ENCODE measurements at places on chromosomes 6 and 20. TPM values are rescaled to one million over a fixed set of nuclear protein-coding genes. Genes with fewer than 3 reads are reported as not detected.
A peak's percentile ranks its signal among the peaks of the same experiment; 100 is the strongest.

Gene MYL9
- 62.2 TPM for total RNA-seq

Gene VSTM2L
- 2.9 TPM for total RNA-seq

Gene PPP1R3D
- 4.2 TPM for total RNA-seq

Gene COL11A2
- total RNA-seq: 0.15 TPM

Gene SLC17A1
- total RNA-seq: not detected

DNA sequence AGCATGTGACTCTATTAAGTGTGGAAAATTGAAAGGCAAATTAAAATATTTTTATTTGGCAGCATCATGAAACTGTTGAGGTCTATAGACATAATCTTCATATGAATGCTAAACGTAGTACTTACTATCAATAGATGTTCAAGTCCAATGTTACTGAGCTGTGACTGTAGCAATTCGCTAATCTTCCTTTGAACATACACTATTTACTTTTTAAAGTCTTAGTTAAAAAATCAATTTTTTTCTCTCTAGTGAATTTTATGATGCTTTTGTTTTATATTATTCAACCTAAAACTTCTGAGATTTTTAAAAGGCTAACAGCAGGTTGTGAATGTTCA, 85.2 kb upstream of the ELOVL5 start:
- no peaks in the 10 kb centered on the region for H3K27me3 ChIP-seq
- no peak for DNase-seq
- no peak overlapping the region for H3K27ac ChIP-seq
- H3K4me1 ChIP-seq: no peaks in the 10 kb centered on the region
- H3K4me3 ChIP-seq: no peak overlapping the region

DNA sequence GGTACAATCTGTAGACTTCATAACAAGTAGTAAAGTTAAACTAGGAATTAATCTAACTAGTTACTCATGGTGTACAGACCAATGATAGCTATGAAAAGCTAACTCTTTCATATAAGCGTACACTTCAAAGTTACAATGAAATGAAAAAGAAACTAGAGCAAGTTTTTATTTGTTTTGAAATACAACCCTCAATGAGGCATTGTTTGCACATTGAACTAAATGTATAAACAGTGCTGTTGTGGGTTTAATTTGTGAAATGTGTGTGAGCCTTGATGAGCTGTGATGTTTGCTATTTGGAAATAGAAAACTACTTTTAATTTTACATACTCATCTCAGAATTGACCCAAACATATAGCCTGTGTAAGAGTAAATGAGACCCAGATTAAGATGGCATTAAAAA, 11.1 kb upstream of the EYA4 start:
- no peaks in the 10 kb centered on the region for H3K36me3 ChIP-seq
- no peak overlapping the region for H3K4me3 ChIP-seq
- no peaks in the 10 kb centered on the region for H3K4me1 ChIP-seq
- DNase-seq: no peak

- H3K4me3 ChIP-seq: no peak overlapping the region
- peaks cover 21% of the 10 kb centered on the region for H3K4me1 ChIP-seq
- no peaks in the 10 kb centered on the region for H3K27me3 ChIP-seq
These were observed 28.4 kb downstream of the PAQR8 start for GRCh38 chr6:52390361-52390727.

GRCh38 chr6:154292855-154293519, 63.6 kb downstream of the IPCEF1 start:
- H3K27me3 ChIP-seq: no peaks in the 10 kb centered on the region
- peaks cover 3% of the 10 kb centered on the region for H3K4me1 ChIP-seq
- no peak overlapping the region for H3K4me3 ChIP-seq
- no peak overlapping the region for H3K27ac ChIP-seq
- DNase-seq: no peak
- no peaks in the 10 kb centered on the region for H3K36me3 ChIP-seq

- H3K4me1 ChIP-seq: no peaks in the 10 kb centered on the region
- no peak for DNase-seq
- no peak overlapping the region for H3K4me3 ChIP-seq
These were observed 5.0 kb upstream of the KCNK16 start for GRCh38 chr6:39327507-39327906.

DNA sequence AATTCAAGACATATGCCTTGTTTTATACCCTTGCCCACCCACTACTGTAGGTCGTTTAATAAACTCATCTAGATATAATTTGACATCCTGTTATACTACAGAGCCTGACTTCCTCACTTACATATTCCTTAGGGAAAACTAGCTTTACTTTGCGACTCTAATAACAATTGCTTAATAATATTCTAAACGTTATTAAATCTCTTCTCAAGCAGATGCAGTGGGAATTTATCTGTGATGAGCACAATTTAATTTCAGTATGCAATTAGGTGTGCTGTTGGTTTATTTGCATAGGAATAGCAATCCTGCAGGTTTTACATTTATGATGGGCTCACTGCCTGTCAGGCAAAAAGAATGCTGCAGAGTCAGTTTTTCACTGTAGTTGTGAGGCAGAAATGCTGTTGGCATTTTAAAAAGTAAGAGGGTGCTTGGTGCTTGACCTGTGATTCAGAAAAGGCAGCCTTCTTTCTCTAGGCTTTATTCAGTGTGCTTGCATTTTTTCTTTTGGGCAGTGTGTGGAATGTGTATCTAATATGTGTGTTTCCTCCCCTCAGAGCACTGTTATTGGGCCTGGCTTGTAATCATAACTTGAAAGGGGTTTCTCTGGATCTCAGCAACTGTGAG, 152.3 kb upstream of the SCGN start:
- no peak overlapping the region for H3K27ac ChIP-seq
- no peaks in the 10 kb centered on the region for H3K36me3 ChIP-seq
- H3K4me3 ChIP-seq: no peak overlapping the region
- no peaks in the 10 kb centered on the region for H3K27me3 ChIP-seq
- no peaks in the 10 kb centered on the region for H3K4me1 ChIP-seq
- no peak for DNase-seq

DNA sequence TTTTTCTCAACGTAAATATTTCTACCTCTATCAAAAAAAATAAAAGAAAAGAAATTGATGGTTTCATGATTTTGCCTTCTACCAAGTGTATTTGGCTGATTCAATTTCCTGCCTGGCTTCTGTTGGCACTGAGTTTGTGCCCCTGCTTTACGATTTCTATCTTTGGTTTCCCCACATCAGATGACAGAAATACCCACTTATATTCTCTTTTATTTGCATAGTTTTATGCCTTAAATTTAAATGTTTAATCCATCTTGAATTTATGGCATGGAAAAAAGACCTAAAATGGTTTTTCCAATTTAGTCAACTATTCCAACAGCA, 34.3 kb downstream of the RNF24 start:
- DNase-seq: no peak
- peak overlapping the region; percentile 33 for H3K27ac ChIP-seq
- no peak overlapping the region for H3K4me3 ChIP-seq

- no peak overlapping the region for H3K4me3 ChIP-seq
- DNase-seq: no peak
- H3K4me1 ChIP-seq: no peaks in the 10 kb centered on the region
- H3K27ac ChIP-seq: no peak overlapping the region
- H3K36me3 ChIP-seq: no peaks in the 10 kb centered on the region
These were observed 75.8 kb upstream of the E2F3 start for GRCh38 chr6:20325641-20326421.

- H3K36me3 ChIP-seq: no peaks in the 10 kb centered on the region
- H3K4me3 ChIP-seq: no peak overlapping the region
- no peak overlapping the region for H3K27ac ChIP-seq
- H3K27me3 ChIP-seq: no peaks in the 10 kb centered on the region
- no peaks in the 10 kb centered on the region for H3K4me1 ChIP-seq
These were observed 87.8 kb downstream of the BMP6 start for GRCh38 chr6:7813704-7814103.

- H3K27ac ChIP-seq: no peak overlapping the region
- peak; percentile 87 for DNase-seq
- H3K4me1 ChIP-seq: peaks cover 6% of the 10 kb centered on the region
- H3K36me3 ChIP-seq: no peaks in the 10 kb centered on the region
- no peaks in the 10 kb centered on the region for H3K27me3 ChIP-seq
These were observed 15.7 kb downstream of the NRSN2 start for GRCh38 chr20:362271-363254.

DNA sequence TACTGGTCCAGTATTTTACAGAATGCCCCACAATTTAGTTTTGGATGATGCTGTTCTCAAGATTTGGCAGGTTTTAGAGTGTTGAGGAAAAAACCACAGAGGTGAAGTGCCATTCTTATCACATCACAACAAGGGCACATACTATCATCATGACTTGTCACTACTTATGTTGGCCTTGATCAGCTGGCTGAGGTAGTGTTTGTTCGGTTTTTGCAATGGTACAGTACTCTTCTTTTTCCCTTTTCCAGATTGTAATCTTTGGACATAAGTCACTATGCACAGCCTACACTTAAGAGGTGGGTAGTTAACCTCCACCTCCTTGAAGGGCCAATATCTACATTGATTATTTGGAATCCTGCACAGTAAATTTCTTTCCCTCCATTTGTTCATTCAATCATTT, 8.8 kb downstream of the TENT5A start:
- H3K36me3 ChIP-seq: no peaks in the 10 kb centered on the region
- no peak overlapping the region for H3K4me3 ChIP-seq
- DNase-seq: no peak
- H3K4me1 ChIP-seq: no peaks in the 10 kb centered on the region

DNA sequence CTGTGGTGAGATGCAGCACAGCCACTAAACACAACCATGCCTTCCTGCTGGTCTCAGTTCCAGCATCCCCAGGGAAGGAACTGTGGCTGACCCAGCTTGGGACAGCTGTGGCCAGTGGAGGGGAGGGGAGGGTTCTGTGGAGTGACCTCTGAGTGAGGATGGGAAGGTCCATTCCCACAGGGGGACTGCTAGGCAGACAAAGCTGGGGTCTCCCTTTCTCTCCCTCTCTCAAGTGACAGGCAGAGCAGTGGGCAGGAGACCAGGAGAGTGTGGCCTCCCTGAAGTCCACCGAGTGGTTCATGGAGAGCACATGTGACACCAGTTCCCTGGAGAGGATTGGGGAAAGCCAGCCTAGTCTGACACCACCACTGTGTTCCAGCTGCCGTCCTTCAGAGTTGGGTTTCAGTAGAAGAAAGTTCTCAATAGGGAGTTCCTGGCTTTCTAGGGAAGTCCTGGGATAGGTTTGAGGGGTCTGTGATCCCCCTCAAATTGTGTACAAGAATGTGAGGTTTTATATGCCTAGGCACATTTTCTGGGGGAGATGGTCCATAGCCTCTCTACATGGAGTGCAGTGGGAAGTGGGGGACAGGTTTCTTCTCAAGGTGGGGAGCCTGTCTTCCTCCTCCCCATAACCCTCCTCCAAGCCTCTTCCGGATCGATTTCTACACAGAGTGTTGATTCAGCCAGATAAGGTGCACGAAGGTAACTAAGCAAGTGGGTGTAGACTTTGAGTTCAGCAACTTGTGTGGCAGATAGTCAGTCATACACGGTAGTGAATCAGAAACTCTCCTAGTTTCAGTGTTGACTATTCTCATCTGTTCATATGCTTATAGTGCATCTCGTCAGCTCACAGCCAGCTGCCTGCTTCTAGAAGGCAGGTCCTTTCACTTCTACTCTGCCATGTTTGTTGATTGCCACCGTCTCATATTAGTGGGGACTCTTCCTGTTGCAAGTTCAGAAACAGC, 18.9 kb downstream of the MANBAL start:
- no peaks in the 10 kb centered on the region for H3K27me3 ChIP-seq
- peaks cover 4% of the 10 kb centered on the region for H3K36me3 ChIP-seq
- peaks cover 5% of the 10 kb centered on the region for H3K4me1 ChIP-seq
- DNase-seq: no peak
- H3K4me3 ChIP-seq: no peak overlapping the region

- H3K4me1 ChIP-seq: no peaks in the 10 kb centered on the region
- H3K4me3 ChIP-seq: no peak overlapping the region
- H3K27me3 ChIP-seq: no peaks in the 10 kb centered on the region
- H3K27ac ChIP-seq: no peak overlapping the region
These were observed 207.2 kb downstream of the BTBD9 start for GRCh38 chr6:38432479-38432878.

DNA sequence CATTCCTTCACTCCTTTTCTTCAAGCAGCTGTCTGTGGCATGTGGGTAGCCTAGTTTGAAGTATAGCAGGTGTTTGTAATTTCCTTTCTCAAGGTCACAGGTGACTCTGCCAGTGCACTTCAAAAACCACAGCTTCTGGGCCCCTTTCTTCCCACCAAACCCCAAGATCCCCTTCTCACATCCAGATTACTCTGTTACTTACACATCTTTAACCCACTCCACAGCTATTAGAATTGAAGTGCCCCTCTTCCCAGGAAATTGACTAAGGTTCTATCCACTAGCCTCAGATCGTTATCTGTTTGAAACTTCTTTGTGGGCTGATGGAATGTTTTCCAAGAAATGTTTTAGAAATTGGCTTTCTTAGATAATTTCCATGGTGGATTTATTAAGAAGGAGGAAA, 150.8 kb downstream of the AHI1 start:
- no peak overlapping the region for H3K4me3 ChIP-seq
- no peaks in the 10 kb centered on the region for H3K27me3 ChIP-seq
- H3K36me3 ChIP-seq: no peaks in the 10 kb centered on the region
- DNase-seq: no peak
- H3K4me1 ChIP-seq: no peaks in the 10 kb centered on the region

- H3K4me3 ChIP-seq: no peak overlapping the region
- H3K36me3 ChIP-seq: no peaks in the 10 kb centered on the region
- no peak overlapping the region for H3K27ac ChIP-seq
- DNase-seq: no peak
These were observed 69.9 kb upstream of the FLRT3 start for GRCh38 chr20:14407336-14407735.

DNA sequence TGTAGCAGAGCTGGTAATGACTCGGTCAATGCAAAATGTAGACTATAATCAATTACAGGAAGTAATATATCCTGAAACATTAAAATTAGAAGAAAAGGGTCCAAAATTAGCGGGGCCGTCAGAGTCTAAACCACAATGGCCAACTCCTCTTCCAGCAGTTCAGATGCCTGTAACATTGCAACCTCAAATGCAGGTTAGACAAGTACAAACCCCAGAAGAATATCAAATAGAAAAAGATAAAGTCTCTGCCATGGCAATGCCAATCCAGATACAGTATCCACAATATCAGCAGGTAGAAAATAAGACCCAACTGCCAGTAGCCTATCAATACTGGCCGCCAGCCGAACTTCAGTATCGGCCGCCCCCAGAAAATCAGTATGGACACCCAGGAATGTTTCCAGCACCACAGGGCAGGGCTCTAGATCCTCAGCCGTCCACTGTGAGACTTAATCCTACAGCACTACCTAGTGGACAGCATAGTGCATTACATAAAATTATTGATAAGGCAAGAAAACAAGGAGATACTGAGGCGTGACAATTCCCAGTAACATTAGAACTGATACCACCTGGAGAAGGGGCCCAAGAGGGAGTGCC, 158.4 kb downstream of the GPX5 start:
- no peak for DNase-seq
- H3K27me3 ChIP-seq: no peaks in the 10 kb centered on the region
- H3K27ac ChIP-seq: no peak overlapping the region

GRCh38 chr6:100565439-100566104, 100.9 kb upstream of the SIM1 start:
- H3K27me3 ChIP-seq: no peaks in the 10 kb centered on the region
- H3K36me3 ChIP-seq: no peaks in the 10 kb centered on the region
- DNase-seq: no peak
- no peak overlapping the region for H3K27ac ChIP-seq
- H3K4me3 ChIP-seq: no peak overlapping the region

GRCh38 chr6:135534773-135535380, 37.3 kb upstream of the AHI1 start:
- no peaks in the 10 kb centered on the region for H3K27me3 ChIP-seq
- no peak overlapping the region for H3K27ac ChIP-seq
- no peaks in the 10 kb centered on the region for H3K4me1 ChIP-seq
- no peak for DNase-seq

- no peak overlapping the region for H3K4me3 ChIP-seq
- H3K36me3 ChIP-seq: no peaks in the 10 kb centered on the region
- H3K27ac ChIP-seq: no peak overlapping the region
- DNase-seq: no peak
These were observed 4.3 kb downstream of the MTG2 start for GRCh38 chr20:62186887-62187866.
